ENCODE measurements at places on chromosomes 4 and X. TPM values are rescaled to one million over a fixed set of nuclear protein-coding genes. Genes with fewer than 3 reads are reported as not detected.
A peak's percentile ranks its signal among the peaks of the same experiment; 100 is the strongest.

CNKSR2 gene
- total RNA-seq, result 2.3 TPM

- DNase-seq, result no peak
These were observed 173.7 kb downstream of the PABPC4L start for GRCh38 chr4:134027931-134028330.

DNA sequence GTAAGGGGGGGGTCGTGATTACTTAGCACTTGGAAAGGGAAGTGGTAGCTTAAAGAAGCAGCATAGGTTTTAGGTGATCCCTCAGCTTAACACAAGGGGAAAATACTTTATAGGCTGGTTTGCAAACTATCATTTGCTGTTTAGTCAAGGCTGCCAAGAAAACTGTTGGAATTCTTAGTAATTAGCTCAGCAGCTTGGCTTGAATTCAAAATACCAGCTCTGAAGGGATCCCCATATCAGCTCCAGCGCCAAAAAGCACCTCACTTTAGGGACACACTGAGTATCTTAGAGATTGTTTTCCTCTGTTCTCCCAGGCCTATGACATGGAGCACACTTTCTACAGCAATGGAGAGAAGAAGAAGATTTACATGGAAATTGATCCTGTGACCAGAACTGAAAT lies 8.8 kb downstream of the TNMD start:
- no peak for DNase-seq

DNA sequence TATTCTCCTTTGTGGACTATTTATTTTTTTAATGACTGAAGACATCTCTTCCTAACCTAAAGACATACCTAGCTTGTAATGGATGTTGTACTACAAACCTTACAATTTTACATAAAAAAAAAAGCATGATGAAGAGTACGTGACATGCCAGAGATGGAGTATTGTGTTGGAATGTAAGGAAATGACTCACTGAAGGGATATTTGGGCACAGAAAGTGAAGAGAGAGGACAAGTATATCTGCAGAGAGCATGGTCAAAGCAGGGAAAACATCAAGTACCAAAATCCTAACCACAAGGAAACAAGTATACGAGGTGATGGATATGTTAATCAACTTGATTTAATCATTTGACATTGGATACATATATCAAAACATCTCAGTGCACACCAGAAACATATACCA lies 1051.4 kb upstream of the PRKX start:
- DNase-seq, result no peak

DNA sequence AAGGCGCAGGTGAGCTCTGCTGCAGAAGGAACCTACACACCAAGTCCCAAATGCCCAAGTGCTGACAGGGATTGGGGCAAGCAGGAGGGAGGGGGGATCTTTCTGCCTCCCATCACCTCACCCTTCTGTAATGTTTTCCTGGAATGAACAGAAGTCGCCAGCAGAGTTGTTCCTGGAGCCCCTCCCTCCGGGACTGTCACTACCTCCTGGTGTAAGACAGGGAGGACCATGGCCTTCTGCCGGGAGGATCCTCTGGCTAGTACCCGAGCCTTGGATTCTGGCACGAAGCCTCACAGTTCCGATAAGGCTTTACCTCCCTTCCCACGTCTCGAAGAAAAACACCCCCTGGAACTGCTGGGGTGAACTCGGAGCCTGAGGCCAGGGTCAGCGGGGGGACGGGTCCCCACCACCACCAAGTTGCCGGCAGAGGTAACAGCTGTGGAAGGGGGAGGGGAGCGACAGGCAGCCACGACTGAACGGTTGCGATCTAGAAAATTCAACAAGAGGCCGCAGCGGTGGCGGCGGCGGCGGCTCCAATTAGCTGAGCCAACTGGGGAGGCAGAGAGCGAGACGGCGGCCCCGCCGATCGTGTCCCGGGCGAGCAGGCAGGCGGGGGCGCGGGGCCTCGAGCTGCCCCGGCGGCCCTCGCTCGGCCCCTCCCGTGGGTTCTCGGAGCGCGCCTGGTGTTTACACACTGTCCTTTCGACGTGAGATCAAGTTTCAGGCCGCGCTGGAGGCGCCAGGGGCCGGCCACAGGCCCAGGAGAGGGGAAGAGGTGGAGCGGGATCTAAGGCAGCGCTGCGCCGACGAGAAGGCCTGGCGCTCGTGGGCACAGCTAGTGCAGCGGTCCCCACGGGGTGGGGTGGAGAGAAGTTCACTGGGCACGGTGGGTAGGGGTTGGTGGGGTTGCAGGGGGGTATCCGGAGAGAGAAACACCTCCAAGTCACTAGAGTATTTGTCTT lies 53.7 kb upstream of the BCOR start:
- DNase-seq, result no peak

- DNase-seq, result peak; percentile 40
These were observed 10.2 kb downstream of the RGS12 start for GRCh38 chr4:3302786-3303564.

GRCh38 chr4:55269995-55270394 lies 76.0 kb upstream of the SRD5A3 start:
- DNase-seq, result no peak

- no peak for DNase-seq
These were observed 374.0 kb upstream of the EMCN start for GRCh38 chr4:100891808-100892207.

BRCC3 gene
- 23.3 TPM for total RNA-seq

FANCB gene
- 1.8 TPM for total RNA-seq

GRCh38 chrX:24005867-24006266 lies 21.1 kb downstream of the KLHL15 start:
- no peak for DNase-seq

DNA sequence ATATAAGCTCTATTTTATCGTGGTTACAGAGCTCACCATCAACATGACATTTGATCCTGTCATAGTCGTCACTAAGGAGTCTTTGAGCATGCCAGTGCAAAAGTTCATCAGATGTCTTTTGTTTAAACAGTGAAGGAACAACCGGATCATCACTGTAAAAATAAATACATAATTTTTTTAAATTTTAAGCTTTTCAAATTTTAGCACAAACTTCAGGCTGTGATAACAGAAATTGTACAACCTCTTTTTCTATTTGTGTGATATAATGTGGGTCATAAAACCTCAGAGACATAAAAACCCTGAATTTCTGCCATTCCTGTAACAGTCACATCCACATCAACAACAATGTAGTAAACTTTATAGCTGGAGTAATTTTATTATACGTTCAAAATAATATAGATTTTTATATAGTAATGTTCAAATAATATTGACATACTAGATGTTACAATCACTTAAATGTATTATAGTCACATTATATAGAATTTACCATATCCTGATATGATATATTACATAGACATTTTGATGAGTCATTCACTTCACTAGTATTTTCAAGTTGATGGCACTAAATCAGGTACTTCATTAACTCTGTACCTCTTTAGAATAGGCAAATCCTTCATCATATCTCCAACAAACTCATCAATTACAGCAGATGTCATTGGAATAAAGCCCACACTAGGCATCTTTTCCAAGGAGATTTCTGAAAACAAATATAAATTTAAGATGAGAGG lies 47.7 kb downstream of the DDX60L start:
- DNase-seq, result no peak

Measured in ureter (tissue), 1 donor.